ENCODE measurements at places on chromosomes 6 and 20. TPM values are rescaled to one million over a fixed set of nuclear protein-coding genes. Genes with fewer than 3 reads are reported as not detected.

GRCh38 chr20:32326504-32326845 is 31.7 kb upstream of the ASXL1 start:
- no peaks in the 10 kb centered on the region for H3K27me3 ChIP-seq
- H3K4me3 ChIP-seq, result no peak overlapping the region
- no peaks in the 10 kb centered on the region for H3K4me1 ChIP-seq
- DNase-seq, result no peak

DNA sequence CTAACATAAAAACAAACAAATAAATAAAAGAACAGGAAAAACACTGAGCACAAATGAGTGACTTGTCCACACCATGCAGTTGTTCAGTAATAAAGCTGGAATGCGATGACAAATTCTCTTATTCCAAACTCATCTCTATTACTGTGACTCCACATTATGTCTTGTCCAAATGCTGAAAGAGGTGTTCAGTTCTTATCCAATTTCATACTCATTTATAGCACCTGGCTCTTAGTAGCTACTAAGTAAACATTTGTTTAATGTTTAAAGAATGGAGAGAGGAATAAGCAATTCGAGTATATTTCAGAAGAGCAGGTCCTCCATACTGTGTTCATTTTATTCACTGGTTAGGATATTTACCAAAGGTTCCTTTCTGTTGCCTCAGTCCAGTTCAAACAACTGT is 439.0 kb upstream of the JAG1 start:
- no peaks in the 10 kb centered on the region for H3K27me3 ChIP-seq
- H3K4me3 ChIP-seq, result no peak overlapping the region
- no peaks in the 10 kb centered on the region for H3K36me3 ChIP-seq

GRCh38 chr6:6943421-6943820 is 164.3 kb upstream of the RREB1 start:
- H3K4me3 ChIP-seq, result no peak overlapping the region
- H3K4me1 ChIP-seq, result no peaks in the 10 kb centered on the region
- H3K36me3 ChIP-seq, result no peaks in the 10 kb centered on the region

DNA sequence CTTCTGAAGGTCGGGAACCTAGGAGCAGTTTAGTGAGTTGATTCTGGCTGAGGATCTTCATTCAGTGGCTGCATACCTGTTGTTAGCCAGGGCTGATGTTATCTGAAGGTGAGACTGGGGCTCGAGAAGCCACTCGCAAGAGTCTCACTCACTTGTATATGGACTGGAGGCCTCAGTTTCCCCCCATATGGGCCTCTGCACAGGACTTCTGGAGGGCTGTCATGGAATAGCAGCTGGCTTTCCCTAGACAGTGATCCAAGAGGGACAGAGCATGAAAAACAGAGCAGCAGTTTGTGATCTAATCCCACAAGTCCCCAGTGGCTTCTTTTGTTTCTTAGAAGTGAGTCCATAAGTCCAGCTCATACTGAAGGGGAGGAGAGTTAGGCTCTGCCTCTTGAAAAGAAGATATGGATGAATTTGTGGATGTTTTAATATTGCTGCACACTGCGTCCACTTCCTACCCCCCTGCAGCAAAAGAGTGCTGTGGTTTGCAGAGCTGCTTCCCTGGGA is 623.4 kb downstream of the CDH26 start:
- no peaks in the 10 kb centered on the region for H3K4me1 ChIP-seq
- H3K27ac ChIP-seq, result peak overlapping the region; percentile 51
- no peak for DNase-seq

DNA sequence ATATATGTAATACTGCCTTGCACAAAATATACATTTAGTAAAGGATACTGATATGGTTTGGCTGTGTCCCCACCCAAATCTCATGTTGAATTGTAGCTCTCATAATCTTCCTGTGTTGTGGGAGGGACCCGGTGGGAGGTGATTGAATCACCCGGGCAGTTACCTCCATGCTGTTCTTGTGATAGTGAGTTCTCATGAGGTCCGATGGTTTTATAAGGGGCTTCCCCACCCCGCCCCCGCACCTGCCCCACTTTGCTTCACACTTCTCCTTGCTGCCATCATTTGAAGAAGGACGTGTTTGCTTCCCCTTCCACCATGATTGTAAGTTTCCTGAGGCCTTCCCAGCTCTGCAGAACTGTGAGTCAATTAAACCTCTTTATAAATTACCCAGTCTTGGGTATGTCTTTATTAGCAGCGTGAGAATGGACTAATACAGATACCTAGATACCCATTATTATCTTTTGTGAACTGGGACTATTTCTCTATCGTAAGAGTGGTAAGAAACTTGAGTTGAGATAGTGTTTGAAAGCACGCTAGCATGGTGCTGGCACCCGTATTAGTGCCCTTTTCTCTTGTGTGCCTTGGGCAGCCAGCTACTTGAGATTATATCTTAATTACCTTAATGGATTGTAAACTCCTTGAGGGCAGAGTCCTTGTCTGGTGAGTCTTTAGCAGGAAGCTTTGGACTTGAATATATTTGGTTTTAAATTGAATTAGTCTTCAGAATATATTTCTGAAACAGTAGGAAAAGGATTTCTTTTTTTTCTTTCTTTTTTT is 25.6 kb downstream of the TOP1 start:
- H3K36me3 ChIP-seq, result no peaks in the 10 kb centered on the region
- H3K4me3 ChIP-seq, result no peak overlapping the region
- no peak overlapping the region for H3K27ac ChIP-seq

- peak; percentile 44 for DNase-seq
- no peaks in the 10 kb centered on the region for H3K27me3 ChIP-seq
- H3K27ac ChIP-seq, result peak overlapping the region; percentile 95
- H3K36me3 ChIP-seq, result no peaks in the 10 kb centered on the region
Measured at GRCh38 chr6:43628393-43629103, 516 bp downstream of the GTPBP2 start.

GRCh38 chr6:33329058-33329457 is 11.5 kb upstream of the ZBTB22 start:
- no peak overlapping the region for H3K27ac ChIP-seq
- DNase-seq, result no peak
- no peaks in the 10 kb centered on the region for H3K36me3 ChIP-seq
- no peaks in the 10 kb centered on the region for H3K27me3 ChIP-seq
- H3K4me3 ChIP-seq, result no peak overlapping the region

- H3K27ac ChIP-seq, result peak overlapping the region; percentile 13
- no peak overlapping the region for H3K4me3 ChIP-seq
- no peak for DNase-seq
- H3K27me3 ChIP-seq, result no peaks in the 10 kb centered on the region
- peaks cover 26% of the 10 kb centered on the region for H3K4me1 ChIP-seq
Measured at GRCh38 chr6:31559958-31560696, 12.0 kb upstream of the LTA start.

GRCh38 chr6:8941577-8941976 is 506.2 kb upstream of the SLC35B3 start:
- no peaks in the 10 kb centered on the region for H3K4me1 ChIP-seq
- H3K27ac ChIP-seq, result no peak overlapping the region
- H3K36me3 ChIP-seq, result no peaks in the 10 kb centered on the region
- DNase-seq, result no peak
- H3K27me3 ChIP-seq, result no peaks in the 10 kb centered on the region

DNA sequence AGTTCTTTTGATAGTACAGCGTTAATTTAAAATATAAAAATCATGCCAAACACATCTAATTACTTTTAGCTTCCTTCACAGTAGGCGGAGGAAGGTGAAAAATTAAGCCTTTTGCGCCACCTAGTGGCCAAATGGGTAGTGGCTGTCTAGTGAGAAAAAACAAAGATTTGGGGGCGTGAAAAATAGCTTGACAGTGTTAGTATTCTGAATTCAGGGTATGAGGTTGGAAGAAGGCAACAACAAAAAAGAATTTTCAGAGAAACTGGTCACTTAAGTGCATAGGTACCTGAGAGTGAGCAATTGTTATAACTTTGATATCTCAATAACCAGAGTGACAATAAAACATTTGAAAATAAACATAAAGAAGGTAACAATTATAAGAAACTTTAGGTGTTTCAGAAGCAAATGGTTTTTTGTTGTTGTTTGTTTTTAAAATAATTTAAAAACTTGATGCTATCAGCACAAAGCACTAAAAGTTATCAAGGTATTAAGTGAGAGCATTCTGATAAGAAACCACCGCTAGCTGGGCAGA is 14.3 kb downstream of the PSMB9 start:
- no peaks in the 10 kb centered on the region for H3K27me3 ChIP-seq
- peaks cover 5% of the 10 kb centered on the region for H3K4me1 ChIP-seq
- DNase-seq, result peak; percentile 76
- H3K27ac ChIP-seq, result no peak overlapping the region

- H3K27me3 ChIP-seq, result no peaks in the 10 kb centered on the region
- H3K36me3 ChIP-seq, result no peaks in the 10 kb centered on the region
- no peak overlapping the region for H3K4me3 ChIP-seq
- DNase-seq, result no peak
- H3K27ac ChIP-seq, result no peak overlapping the region
Measured at GRCh38 chr20:18676396-18676795, 88.5 kb downstream of the DTD1 start.

- no peak overlapping the region for H3K27ac ChIP-seq
- H3K36me3 ChIP-seq, result no peaks in the 10 kb centered on the region
- no peak overlapping the region for H3K4me3 ChIP-seq
- no peak for DNase-seq
- no peaks in the 10 kb centered on the region for H3K4me1 ChIP-seq
- H3K27me3 ChIP-seq, result no peaks in the 10 kb centered on the region
Measured at GRCh38 chr20:35318502-35319157, 26.4 kb upstream of the FAM83C start.

DNA sequence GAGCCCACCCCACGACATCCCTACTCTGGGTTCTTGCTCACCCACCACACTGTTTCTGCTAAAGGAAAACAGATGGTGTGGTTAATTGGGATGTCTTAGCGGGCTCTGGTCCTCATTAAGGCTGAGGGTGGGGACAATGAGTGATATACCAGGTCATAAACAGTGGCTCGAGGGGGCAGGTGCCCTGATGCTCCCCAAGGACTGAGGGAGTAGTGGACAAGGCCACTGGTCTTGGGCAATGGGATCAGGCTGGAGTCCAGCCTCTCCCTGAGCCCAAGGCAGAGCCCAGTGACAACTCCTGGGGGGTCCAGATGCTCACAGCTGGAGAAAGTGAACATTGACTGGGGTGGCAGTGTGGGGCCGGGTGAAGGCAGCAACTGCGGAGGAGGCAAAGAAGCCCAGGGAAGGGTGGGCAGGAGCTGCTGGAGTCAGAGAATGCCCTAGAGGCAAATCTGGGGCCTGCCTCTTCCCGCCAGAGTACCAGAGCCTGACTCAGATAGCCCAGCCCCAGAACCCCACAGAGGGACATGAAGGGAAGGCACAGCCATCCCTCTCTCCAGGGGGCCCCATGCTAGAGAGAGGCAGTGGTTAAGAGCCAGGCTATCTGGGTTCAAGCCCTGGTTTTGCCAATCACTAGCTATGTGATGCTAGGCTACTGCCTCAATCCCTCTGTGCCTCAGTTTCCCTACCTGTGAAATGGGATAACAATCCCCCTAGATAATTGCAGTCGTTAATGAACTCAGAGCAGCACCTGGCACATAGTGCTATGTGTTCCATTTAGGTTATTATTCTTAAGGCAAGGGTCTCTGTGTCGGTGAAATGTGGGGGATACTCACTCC is 72.3 kb downstream of the MRPL14 start:
- H3K4me1 ChIP-seq, result peaks cover 39% of the 10 kb centered on the region
- no peaks in the 10 kb centered on the region for H3K36me3 ChIP-seq
- DNase-seq, result no peak
- H3K27me3 ChIP-seq, result no peaks in the 10 kb centered on the region
- H3K27ac ChIP-seq, result no peak overlapping the region

DNA sequence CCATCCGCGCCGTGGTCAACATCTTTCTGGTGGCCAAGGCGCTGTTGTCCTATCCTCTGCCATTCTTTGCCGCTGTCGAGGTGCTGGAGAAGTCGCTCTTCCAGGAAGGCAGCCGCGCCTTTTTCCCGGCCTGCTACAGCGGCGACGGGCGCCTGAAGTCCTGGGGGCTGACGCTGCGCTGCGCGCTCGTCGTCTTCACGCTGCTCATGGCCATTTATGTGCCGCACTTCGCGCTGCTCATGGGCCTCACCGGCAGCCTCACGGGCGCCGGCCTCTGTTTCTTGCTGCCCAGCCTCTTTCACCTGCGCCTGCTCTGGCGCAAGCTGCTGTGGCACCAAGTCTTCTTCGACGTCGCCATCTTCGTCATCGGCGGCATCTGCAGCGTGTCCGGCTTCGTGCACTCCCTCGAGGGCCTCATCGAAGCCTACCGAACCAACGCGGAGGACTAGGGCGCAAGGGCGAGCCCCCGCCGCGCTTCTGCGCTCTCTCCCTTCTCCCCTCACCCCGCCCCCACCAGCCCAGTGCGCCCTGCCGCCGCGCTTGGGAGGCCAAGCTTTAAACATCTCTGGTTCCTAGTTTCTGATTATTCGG is 4.0 kb downstream of the SLC32A1 start:
- peaks cover 9% of the 10 kb centered on the region for H3K4me1 ChIP-seq
- H3K27ac ChIP-seq, result no peak overlapping the region

DNA sequence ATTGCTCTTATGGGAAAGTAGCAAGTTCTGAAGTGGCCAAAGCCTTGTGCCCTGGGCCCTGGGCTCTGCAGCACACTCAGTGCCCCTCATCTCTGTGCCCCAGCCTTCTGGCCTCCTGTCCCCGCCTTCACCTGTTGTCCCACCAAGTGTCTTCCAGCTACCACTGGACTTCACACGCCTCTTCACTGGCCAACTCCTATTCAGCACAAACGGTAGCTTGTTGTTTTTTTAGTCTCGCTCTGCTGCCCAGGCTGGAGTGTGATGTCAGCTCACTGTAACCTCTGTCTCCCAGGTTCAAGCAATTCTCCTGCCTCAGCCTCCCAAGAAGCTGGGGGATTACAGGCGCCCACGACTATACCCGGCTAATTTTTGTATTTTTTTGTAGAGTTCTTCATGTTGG is 4.8 kb downstream of the CCHCR1 start:
- DNase-seq, result no peak
- H3K27me3 ChIP-seq, result no peaks in the 10 kb centered on the region
- peaks cover 12% of the 10 kb centered on the region for H3K4me1 ChIP-seq

GRCh38 chr6:24408719-24409410 is 6.1 kb downstream of the MRS2 start:
- H3K27me3 ChIP-seq, result no peaks in the 10 kb centered on the region
- H3K4me1 ChIP-seq, result peaks cover 7% of the 10 kb centered on the region
- no peak overlapping the region for H3K27ac ChIP-seq
- no peak for DNase-seq
- peaks cover 23% of the 10 kb centered on the region for H3K36me3 ChIP-seq

DNA sequence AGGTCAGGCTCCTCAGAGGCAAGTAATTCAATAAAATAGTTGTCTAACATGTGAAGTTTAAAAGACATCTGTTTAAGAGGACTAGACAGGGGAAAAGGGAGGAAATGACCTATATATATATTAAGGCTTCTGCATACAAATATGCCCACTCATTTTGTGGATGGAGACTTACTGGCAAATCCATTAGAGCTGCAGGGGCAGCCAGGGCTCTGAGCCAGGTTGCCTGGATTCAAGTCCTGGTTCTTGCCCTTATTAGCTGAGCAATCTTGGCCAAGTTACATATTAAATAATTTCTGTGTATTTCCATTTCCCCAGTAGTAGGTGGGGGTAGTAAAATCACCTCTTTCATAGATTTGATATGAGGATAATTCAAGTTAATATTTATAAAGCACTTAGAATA is 287.0 kb upstream of the RIMS1 start:
- H3K4me1 ChIP-seq, result peaks cover 5% of the 10 kb centered on the region
- H3K27ac ChIP-seq, result no peak overlapping the region
- H3K36me3 ChIP-seq, result no peaks in the 10 kb centered on the region
- H3K27me3 ChIP-seq, result no peaks in the 10 kb centered on the region
- H3K4me3 ChIP-seq, result no peak overlapping the region

- peaks cover 36% of the 10 kb centered on the region for H3K36me3 ChIP-seq
- no peaks in the 10 kb centered on the region for H3K27me3 ChIP-seq
- no peak overlapping the region for H3K4me3 ChIP-seq
Measured at GRCh38 chr20:13809855-13810254, 25.0 kb downstream of the NDUFAF5 start.

Gene FAM217A
- not detected for total RNA-seq

Gene PTPRT
- total RNA-seq, result not detected

Gene TSPO2
- not detected for total RNA-seq

Gene ATXN1
- 44.1 TPM for total RNA-seq

Gene SLC32A1
- total RNA-seq, result not detected

Gene CLVS2
- total RNA-seq, result under 0.01 TPM

Gene PSORS1C2
- not detected for total RNA-seq

Gene KCNQ2
- total RNA-seq, result not detected
